ENCODE measurements at places on chromosomes 2 and 18.

- no peak for DNase-seq
Measured at GRCh38 chr2:223852281-223852795, 15.0 kb upstream of the AP1S3 start.

GRCh38 chr18:2935438-2936192 is 77.3 kb downstream of the LPIN2 start:
- no peak for DNase-seq

GRCh38 chr2:9739531-9739964 is 103.7 kb upstream of the TAF1B start:
- DNase-seq: peak; percentile 53

GRCh38 chr2:200383380-200384110 is 77.1 kb downstream of the SPATS2L start:
- DNase-seq: peak; percentile 59

GRCh38 chr2:201621293-201621999 is 21.9 kb downstream of the TMEM237 start:
- no peak for DNase-seq

DNA sequence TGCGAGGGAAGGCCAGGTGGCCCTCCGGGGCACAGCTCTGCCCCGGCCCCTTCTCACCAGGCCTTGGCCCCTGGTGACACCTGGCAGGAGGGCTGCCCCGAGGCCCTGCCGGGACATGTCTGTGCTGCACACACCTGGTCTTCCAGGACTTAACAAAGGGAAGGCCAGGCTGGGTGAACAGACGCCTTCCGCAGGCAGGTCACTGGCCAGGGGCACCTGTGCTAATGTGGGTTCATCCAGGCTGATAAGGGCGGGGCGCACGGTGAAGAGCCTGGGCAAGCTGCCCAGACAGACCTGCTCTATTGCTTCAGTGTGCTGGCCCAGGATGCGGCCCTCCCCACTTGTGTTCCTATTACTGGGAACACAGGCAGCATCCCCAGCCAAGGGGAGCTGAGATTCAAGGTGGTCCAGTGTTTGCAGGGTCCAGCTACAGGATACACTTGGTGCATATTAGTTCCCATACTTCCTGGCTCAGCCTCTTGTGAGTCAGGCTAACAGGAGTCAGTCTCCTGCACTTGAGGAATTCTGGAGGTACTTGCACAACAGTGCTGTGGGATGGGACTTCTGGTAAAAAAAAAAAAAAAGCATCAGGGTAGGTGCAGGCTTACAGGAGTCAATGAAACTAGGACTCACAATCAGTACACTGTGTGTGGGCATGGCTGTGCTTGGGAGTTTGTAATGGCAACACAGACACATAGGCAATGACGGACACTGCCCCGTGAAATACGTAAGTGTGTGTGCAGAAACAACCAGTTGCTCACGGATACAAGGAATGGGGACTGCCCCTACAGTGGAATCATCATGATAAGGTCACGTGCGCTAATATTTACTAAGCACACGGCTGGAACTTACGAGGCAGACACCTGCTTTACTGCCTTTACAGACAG is 261.4 kb downstream of the TWIST2 start:
- DNase-seq: no peak

DNA sequence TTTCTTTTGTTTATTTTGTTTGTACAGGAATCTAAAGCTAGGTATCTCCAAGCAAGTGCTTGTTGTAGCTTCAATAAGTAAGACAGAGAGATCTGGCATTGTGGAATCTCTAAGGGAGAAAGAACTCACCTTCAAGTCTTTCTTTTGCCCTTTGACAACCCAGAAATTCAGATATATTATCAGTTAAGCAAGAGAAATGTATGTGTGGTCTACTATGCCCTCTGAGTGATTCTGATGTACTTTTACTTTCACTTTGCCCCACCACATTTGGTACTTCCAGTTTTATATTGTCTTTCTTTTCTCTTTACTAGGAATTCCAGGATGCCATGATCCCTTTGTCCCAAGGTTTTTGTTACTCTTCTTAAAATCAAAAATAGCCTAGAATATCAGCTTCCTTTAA is 259.6 kb upstream of the PIK3C3 start:
- DNase-seq: no peak

- no peak for DNase-seq
Measured at GRCh38 chr2:232386740-232387450, 8.3 kb downstream of the ALPP start.

DNA sequence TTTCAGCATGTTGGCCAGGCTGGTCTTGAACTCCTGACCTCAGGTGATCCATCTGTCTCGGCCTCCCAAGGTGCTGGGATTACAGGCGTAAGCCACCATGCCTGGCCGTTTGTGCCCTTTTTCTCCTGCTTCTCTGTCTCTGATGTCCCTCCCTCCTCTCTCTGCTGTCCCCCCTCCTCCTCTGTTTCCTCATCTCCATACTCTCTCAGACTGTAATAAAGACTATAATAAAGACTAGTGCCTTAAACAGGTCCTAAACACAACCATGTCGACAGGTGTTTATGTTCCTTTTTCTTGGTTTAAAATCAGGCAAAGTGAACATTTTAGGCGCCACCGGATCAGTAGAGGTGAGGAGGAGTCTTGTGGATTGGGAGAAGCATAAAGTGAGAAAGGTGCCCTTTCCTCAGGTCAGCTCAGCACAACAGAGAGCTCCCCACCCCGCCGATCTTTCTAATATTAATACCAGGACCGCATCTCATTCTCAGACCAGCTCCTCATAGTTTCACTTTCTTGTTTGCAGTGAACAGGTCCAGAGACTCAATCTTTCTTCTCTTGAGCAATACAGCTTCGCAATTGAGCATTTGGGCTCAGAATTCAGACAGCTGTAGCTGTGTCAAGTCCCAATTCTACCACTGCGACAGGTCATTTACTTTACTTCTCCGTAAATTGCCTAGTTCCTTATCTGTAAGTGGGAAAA is 23.7 kb downstream of the TIMM21 start:
- DNase-seq: no peak

GRCh38 chr18:3689986-3690763 is 240.2 kb downstream of the TGIF1 start:
- DNase-seq: no peak

GRCh38 chr2:238449909-238450417 is 23.2 kb downstream of the ASB1 start:
- DNase-seq: no peak
